ENCODE measurements at places on chromosomes 1 and 21.

GRCh38 chr1:109634292-109634691, 14.7 kb downstream of the AMPD2 start:
- DNase-seq = no peak

DNA sequence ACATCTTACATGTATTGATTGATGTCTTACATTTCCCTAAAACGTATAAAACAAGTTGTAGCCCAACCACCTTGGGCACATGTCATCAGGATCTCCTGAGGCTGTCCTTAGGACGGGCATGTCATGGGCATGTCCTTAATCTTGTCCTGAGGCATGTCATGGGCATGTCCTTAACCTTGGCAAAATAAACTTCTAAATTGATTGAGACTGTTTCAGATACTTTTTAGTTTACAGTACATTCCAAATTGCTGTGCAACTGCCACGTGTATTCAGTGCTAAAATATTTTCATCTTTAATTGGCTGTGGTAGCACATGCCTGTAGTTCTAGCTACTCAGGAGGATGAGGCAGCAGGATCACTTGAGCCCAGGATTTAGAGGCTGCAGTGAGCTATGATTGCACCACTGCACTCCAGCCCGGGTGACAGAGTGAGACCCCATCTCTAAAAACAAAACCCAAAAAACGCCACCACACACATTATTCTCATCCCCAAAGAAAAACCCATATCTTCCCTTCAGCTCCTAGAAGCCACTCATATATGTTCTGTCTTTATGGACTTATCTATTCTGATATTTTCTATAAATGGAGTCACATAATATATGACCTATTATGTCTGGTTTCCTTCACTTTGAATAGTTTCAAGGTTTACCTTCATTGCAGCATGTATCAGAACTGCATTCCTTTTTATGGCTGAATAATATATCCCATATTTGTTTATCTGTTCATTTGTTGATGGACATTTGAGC, 96.0 kb upstream of the BTG3 start:
- no peak for DNase-seq

DNA sequence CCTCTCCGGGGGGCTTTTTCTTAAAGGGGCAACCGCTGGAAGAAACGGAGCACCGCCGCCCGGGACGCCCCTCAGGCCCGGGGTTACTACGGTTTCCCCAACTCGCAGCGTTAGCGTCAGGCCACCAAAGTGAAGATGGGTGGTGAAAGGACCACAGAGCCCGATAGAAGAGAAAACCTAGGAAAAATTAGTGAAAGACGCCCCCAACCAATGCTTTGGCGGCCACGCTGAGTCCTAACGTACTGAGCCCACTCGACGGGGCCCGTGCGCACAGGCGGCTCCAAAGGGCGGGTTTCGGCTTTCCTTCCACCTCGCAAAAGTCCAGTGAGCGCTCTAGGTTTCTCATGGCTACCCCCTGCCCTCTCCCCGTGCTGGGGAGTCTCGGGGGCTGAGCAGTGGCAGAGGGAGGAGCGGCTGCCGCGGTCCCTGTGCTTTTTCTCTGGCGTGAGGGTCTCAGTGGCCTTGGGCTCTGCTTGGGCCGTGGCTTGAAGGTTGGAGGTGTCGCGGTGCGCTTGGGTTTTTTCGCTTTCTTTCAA, 12.2 kb upstream of the SPEN start:
- DNase-seq = no peak

GRCh38 chr1:97920276-97920831, 480 bp downstream of the DPYD start:
- DNase-seq = peak; percentile 18

DNA sequence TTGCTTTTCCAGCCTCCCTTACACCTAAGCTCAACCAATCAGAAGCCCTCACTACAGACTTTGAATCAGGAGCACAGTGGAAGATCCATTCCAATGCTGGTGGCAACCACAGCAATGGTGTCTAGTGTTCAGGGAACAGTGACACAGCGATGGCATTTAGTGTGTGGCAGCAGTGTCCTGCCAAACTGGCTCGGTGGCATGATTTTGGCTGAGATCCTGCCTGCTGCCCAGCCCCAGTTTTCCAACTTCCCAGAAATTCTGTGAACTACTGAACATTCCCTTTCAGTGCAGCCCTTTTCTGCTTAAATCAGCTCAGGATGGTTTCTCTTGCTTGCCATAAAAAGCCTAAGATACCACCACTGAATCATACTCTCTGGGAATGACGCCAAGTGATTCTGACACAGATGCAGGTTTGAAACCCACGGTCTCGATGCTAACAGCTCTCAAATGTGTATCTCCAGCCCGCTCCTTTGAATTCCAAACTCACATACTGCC, 8.8 kb downstream of the ASAP3 start:
- DNase-seq = no peak

DNA sequence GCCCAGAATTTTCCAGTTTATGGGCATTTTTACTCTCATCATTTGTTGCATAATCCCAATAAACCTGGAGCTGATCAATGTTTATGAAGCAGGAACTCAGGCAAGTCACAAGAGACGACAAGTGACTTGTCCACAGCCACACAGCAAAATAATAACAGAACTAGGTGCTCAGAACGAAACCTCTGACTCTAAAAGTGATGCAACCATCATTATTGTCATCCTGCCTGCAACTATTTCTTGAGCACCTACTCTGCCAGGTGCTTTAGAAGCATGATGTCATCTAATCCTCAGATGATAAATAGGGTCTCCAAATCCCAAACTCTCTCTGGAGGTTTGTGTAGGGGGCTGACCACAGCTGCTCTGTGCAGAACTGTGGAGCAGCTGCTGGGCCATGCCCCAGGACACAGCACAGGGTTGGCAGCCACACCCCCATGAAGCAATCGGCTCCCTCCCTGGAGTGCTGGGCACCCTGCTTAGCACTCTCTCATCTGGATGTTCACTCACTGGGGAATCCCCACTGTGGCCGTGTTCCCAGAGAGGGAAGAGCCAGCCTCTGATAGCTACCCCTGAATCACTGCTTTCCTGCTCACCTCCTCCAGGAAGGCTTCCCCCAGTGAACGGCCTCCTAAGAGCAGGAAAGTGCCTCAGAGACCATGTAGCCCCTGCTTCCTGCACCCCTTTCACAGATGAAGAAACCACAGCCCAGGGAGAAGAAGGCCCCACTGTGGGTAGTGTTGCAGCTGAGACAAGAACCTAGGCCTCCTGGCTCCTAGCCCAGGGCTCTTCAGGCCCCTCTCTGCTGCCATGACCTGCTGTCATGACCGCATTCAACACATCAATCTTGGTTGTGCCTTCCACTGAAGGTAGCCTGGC, 2.1 kb downstream of the TTC22 start:
- peak; percentile 15 for DNase-seq

- no peak for DNase-seq
Measured at GRCh38 chr21:41511858-41512257, 3.9 kb upstream of the TMPRSS2 start.

- DNase-seq = no peak
Measured at GRCh38 chr1:84842748-84843231, 50.2 kb downstream of the LPAR3 start.

- DNase-seq = peak; percentile 15
Measured at GRCh38 chr1:91282695-91283420, 121.8 kb downstream of the HFM1 start.

GRCh38 chr1:177024623-177025022, 139.9 kb downstream of the ASTN1 start:
- DNase-seq = no peak

DNA sequence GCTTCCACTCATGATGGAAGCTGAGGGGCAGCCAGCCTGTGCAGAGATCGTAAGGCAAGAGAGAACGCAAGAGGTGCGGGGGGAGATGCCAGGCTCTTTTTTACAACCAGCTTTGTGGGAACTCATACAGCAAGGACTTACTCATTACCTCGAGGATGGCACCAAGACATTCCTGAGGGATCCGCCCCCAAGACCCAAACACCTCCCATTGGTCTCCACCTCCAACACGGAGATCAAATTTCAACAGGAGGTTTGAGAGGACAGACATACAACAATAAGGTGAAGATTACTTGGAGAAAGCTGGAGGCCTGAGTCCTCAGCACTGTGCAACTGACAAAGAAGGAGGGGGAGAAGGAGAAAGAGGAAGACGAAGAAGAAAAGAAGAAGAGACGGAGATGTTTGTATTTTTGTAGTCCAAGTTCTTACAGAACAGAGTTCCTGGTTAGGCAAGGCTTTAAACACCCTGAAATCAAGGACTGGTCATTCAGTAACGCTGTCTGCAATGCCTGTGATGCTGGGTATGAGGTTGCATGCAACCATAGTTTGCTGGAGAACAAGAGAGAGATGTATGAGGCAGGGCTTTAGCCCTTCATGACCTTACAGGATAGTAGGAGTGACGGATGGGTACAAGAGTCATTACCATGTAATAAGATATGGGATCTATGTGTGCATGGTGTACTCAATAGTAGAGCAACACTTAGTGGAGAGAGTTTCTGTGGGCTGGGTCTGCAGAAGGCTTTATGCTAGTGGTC, 19.7 kb upstream of the GALNT2 start:
- DNase-seq = no peak

GRCh38 chr1:109281680-109282496, 1.1 kb downstream of the PSRC1 start:
- no peak for DNase-seq

- no peak for DNase-seq
Measured at GRCh38 chr1:201270616-201271390, 12.5 kb upstream of the PKP1 start.

DNA sequence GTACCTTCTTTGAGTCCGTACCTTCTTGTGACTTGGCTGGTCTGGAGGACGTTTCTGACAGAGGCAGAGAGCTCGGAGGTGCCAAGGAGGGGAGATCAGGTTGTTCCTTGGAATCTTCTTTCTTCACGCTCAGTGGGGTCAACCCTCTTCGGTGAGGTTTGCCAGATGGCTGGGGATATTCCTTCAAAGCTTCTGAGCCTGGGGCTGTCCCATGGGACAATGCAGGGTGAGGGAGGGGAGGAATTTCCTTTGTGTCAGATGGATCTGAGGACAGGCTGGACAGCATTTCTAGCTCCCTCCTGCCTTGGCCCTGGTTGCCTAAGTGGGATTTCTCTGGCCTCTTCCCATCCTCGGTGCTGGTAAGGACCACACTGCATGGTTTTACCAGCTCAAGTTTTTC, 95.5 kb upstream of the EDN2 start:
- no peak for DNase-seq

- no peak for DNase-seq
Measured at GRCh38 chr1:72498371-72498770, 216.0 kb upstream of the NEGR1 start.

GRCh38 chr21:24420689-24421088, 1186.6 kb downstream of the MRPL39 start:
- no peak for DNase-seq

- DNase-seq = peak; percentile 48
Measured at GRCh38 chr1:211935448-211935970, 99.8 kb downstream of the INTS7 start.

DNA sequence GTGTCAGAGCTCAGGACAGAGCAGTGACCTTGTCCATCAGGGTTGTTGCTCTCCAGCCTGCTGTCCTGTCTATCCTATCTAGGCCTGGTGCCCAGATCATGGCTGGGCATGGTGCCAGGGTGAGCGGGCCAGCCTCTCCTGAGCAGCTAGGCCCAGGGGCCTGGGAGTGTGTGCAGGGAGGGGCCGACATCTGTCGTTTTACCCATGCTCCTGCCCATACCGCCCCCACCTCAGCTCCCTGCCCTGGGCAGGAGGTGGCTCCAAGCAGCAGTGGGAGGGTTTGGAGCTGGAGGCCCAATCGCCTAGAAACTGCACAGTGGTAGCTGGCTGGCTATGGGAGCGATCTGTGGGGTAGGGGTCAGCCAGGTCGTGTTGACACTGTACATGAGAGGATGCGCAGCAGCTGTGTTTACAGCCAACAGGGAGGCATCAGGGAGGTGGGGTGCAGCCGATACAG, 6.5 kb downstream of the INSRR start:
- DNase-seq = no peak

DNA sequence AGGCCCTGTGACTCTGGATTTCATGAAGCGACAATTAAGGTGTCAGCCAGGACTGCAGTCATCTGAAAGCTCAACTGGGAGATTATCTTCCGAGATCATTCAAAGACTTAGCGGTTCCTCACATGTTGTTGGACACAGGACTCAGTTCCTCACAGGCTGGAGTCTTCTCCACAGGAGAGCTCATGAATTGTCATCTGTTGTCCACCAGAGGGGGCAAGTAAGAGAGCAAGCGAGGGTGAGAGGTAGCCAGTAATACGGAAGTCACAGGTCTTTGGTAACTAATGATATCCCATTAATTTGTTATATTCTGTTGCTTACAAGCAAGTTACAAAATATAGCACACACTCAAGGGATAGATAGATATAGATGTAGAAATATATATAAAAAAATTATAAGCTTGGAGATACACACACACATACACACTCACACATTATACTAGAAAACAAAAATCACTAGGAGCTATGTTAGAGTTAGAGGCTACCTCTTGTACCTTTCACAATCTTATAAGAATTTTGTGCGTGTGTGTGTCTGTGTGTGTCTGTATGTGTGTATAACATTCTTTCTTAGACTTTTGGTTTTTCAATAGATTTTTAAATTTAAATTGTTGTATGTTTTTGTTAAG, 1695.3 kb downstream of the BRINP3 start:
- no peak for DNase-seq

DNA sequence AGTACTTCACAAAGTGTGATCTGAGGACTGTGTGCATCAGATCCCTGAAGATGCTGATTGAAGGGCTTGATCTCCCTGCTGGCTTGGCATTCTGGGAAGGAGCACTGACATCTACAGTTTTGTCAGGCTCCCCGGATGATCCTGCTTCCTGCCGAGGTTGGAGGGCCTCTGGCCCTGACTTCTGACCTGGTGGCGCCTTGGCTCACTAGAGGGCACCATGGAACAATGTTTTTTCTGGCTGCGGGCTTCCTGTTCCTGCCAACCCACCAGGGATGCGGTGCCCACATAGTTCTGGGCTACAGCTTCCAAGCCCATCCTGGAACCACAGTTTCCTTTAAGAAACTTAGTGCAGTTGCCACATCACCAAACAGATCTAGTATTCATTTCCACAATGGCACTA, 38.8 kb upstream of the RASAL2 start:
- no peak for DNase-seq

- DNase-seq = no peak
Measured at GRCh38 chr1:238364214-238364892, 473.6 kb upstream of the ZP4 start.

DNA sequence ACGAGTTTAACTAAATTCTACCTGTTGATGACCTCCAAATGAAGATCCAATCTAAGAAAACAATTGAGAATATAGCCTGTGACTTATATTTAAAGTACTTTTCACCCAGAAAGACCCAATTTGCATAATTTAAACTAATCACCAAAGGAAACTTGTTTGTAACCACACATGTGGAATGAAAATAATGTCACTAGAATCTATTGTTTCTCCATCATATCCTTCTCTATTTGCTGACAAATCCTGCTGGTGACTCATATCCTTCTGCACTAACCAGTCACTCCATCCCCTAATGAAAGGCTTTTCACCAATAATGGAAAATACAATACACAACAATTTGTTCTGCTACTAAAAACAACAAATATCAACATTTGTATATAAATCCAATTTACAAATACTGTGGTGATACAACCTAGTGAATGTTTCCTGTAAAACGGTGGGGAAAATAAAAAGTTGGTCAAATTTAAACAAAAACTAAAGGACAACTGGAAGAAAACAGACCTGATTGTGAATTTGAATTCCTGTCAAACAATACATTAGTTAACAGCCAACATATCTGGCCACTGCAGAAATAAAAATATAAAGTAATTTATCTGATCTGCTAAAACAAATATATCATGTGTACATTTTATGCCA, 6.5 kb downstream of the PTP4A2 start:
- no peak for DNase-seq
